ENCODE measurements at places on chromosomes 2 and 18. TPM values are rescaled to one million over a fixed set of nuclear protein-coding genes. Genes with fewer than 3 reads are reported as not detected.

Gene PROC
- 5.5 TPM for total RNA-seq

Gene SLC19A3
- 3.6 TPM for total RNA-seq

Gene WDR75
- total RNA-seq: 31.7 TPM

Gene SPATA3
- not detected for total RNA-seq

Gene MTX2
- 112 TPM for total RNA-seq

Data from stomach (tissue), 19 donors.